ENCODE measurements at places on chromosomes 1 and 21.

- DNase-seq: no peak
Observed at GRCh38 chr21:41180752-41181151, 12.8 kb downstream of the BACE2 start.

DNA sequence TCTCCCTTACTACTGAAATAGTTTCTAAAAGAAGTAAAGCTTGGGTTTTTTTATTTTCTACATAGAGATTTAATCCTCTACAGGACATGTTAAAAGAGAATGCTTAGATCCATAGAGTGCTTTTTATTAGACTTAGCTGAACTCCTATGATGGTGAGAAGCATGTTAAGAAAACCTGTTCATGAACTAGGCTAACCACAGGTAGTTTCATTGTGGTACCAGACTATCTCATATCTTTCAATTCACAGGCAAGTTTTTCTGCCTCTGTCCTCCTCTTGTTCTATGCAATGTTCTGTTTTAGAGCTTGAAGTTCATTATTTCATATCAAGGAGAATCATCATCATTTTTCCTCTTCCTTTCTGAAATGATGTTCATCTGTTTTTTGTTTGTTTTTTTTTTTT is 65.4 kb downstream of the ELAVL4 start:
- no peak for DNase-seq

- no peak for DNase-seq
Observed at GRCh38 chr1:158675563-158676323, 10.8 kb downstream of the SPTA1 start.

- DNase-seq: no peak
Observed at GRCh38 chr1:198500096-198500495, 40.4 kb downstream of the ATP6V1G3 start.

- no peak for DNase-seq
Observed at GRCh38 chr21:14675774-14676530, 129.8 kb upstream of the SAMSN1 start.

GRCh38 chr1:162541619-162542141 is 19.8 kb upstream of the UAP1 start:
- DNase-seq: no peak

DNA sequence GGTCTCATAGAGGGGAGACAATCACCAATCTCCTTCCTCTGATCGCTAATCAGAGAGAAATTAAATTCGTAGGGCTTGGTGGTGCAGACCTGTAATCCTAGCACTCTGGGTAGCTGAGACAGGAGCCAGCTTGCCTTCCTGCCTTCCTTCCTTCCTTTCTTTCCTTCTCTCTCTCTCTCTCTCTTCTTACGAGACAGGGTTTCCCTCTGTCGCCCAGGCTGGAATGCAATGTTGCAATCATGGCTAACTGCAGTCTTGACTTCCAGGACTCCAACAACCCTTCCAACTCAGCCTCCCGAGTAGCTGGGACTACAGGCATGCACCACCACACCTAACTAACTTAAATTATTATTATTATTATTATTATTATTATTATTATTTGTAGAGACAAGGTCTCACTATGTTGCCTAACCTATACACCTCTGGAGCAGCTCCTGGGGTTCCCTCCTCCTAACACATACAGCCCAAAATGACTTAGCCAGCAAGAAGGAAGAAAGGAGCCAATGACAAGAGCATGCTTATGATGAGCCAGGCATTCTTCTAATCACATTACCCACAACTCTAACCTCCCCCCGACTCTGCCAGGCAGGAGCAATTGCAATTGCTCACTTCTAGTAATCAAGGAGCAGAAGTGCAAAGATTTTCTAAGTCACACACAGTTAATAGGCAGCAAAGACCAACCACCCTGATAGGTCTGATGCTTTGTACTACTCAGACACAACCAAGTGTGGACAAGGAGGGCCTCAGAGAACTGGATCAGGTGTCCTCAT is 105.4 kb upstream of the F3 start:
- DNase-seq: no peak

- no peak for DNase-seq
Observed at GRCh38 chr21:25425156-25425555, 182.1 kb downstream of the MRPL39 start.

GRCh38 chr21:15437883-15438282 is 291.9 kb upstream of the USP25 start:
- no peak for DNase-seq

GRCh38 chr1:112188611-112189010 is 199.1 kb upstream of the KCND3 start:
- no peak for DNase-seq

DNA sequence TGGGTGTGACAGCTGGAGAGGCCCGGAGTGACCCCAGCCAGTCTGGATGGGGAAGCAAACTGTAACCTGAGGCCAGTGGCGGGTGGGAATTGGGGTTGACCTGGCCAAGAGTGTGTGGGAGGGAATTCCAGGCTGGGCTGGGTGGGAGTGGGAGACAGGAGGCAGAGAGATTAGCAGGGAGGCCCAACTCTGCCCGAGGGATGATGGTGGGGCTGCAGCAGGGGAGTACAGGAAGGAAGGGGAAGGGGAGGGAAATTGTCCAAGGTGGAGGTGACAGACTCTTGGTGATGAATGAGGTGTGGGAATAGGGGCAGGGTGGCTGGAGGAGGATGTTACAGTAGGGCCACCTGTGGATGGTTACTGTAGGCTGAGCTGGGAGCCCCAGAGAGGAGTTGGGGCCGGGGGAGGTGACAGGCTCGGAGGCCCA is 40.4 kb downstream of the HUNK start:
- DNase-seq: no peak

DNA sequence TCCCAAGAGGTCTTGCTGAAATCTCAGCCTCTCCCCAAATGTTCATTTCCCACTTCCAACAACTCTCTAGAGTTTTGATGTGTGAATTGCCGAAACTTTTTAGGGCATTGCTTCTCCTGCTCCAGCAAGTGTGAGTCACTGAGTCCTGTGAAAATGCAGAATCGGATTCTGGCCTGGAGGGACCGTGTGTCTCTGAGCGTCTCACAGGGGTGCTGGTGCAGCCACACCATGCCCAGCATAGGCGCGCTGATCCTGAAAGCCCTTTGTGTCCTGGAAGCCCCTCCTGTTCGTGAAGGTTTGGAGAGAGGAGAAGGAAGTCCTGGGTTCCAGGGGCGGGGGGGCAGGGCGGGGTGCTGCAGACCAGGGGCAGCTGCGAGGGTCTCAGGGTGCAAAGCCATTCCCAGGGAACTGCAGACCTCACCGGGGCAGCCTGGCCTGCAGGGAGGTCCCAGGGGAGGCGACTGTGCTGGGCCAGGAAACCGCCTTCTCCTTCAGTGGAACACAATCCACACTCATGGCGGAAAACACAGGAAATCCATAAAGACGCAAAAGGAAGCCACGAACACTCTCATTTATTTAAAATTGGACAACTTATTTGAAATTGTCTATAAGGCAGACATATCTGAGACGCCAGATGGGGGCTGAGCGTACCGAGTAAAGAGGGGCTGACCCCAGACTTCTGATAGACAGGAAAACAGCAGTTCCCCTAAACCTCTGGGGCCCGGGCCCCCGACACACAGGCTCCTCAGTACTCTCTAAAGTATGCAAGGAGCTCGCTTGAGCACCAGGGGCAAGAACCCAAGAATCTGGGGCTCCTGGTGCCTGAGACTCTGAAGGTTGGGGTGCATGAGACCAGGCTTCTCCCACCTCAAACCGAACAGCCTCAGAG is 43.5 kb upstream of the ADARB1 start:
- DNase-seq: no peak

DNA sequence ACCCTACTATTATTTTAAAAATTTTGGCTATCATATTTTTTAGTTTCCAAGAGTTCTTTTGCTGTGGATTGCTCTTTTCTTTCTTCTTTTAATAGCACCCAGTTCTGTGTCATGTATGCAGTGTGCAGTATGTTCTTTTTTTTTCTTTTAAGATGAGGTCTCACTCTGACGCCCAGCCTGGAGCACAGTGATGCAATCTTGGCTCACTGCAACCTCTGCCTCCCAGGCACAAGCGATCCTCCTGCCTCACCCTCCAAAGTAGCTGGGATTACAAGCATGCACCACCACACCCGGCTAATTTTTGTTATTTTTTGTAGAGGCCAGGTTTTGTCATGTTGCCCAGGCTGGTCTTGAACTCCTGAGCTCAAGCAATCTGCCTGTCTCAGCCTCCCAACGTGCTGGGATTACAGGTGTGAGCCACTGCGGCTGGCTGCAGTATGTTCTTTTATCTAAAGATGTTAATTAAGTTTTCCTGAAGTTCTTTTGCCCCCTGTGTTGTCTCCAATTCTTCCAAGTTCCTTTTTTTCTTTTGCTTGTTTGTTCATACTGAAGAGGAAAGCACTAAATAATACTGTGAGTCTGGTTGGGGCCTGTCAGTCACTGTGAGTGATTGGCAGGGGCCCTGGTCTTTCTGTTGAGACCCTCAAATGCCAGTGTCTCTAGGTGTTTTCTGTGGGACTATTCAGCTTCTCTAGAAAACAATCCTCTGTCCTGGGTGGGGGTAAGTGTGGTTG is 17.5 kb upstream of the TTC22 start:
- no peak for DNase-seq

DNA sequence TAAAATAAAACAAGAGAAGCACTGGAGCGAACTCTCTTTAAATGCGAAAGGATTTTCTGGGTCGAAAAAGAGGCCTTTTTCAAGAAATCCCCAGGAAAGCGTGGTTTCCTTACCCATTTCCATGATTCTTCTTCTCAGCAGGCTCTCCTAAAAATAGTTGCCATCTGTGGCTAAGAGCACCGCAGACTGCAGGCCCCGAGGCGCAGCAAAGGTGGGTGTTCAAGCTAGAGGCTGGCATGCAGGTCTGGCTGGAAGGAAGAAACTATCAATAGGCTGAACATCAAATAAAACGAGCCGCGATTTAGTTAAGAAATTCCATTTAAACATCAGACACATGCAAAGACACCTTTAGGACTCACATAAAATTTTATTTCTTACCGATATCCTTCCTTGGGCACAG is 135.1 kb downstream of the ADAMTS1 start:
- no peak for DNase-seq

DNA sequence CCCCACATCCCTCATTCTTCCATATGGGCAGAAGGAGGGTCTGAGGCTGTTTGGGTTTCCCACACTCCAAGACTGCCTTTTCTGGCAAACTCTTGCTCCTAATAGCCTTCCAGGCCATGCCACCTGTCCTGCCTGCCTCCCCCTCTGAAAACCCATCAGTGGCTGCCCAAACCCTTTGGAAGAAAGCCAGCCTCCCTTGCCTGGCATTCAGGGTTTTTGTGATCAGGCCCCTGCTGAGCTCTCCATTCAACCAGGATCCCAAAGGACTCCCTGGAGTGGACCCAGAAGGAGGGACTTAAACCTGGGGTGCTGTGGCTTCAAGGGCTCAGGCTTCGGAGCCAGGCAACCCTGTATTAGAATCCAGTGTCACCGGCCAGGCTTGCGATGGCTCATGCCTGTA is 4.2 kb upstream of the GUCA2A start:
- no peak for DNase-seq

- DNase-seq: no peak
Observed at GRCh38 chr21:37251294-37251634, 15.9 kb downstream of the VPS26C start.

GRCh38 chr1:15257309-15257708 is 10.3 kb downstream of the FHAD1 start:
- DNase-seq: no peak

GRCh38 chr1:184497959-184498723 is 111.3 kb downstream of the C1orf21 start:
- no peak for DNase-seq

DNA sequence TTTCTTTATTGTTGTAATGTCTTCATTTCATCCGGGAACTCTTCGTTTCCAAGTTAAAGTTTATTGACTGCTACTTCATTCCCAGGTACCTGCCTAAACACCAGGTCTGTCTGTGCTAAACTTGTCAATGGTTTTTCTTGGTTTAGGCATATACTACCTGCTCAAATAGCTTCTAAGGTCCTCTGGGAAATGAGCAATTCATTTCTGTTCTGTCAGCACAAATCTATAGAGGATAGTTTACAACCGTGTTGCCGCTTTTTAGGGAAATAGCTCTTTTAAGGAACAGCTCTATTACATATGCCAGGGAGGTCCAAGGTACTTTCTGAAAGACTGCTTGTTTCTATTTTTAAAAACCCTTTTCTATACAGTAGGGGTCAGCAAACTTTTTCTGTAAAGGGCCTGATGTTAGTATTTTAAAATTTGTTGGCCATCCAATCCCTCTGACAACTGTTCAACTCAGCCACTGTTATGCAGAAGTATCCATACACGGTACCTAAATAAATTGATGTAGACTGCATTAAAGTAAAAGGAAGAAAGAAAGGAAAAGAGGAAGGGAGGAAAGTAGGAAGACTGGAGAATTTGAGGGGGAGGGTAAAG is 222.7 kb upstream of the PTBP2 start:
- DNase-seq: no peak

DNA sequence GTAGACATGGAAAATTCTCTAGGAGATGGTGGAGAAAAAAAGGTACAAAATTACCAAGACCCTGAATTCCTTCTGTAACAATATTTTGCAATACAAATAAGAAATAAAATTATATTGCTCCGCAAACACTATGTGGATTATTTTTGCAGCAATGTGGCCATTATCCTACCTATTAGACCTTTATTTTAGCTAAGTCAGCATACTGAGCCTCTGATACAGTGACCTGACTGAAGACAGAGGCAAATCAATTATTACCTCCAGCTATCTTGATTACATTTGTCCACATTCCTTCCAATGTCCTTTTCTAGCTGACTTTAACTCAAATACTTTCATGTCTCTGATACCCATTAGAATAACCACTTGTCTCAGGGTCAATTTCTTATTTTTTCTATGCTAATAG is 610.9 kb downstream of the LRRIQ3 start:
- DNase-seq: no peak

- DNase-seq: no peak
Observed at GRCh38 chr1:91226741-91227140, 177.9 kb downstream of the HFM1 start.

DNA sequence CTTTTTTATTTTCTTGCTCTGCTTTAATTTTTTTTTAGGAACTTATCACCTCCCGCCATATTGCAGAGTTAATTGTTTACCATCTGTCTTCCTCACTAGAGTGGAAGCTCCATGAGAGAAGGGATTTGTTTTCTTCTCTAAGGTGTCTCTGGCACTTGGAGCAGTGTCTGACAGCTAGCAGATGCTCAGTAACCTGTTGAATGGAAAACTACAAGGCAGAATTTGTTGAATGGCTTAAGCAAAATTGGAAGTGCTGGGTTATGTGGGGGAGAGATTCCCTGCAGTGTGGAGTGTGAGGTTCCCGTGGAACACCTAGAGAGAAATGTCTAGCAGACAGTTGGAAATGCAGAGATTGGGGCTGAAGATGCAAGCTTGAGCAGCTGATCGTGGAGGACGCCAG is 59.5 kb upstream of the PARP1 start:
- no peak for DNase-seq

Data from frontal cortex (tissue), 4 donors.